ENCODE measurements at places on chromosomes 1 and 21.

GRCh38 chr1:2274929-2275475 is 46.9 kb downstream of the SKI start:
- DNase-seq: no peak

- DNase-seq: no peak
These were observed 206.1 kb downstream of the BACH1 start for GRCh38 chr21:29504751-29505321.

GRCh38 chr1:52111492-52111891 is 30.4 kb upstream of the ZFYVE9 start:
- DNase-seq: no peak

DNA sequence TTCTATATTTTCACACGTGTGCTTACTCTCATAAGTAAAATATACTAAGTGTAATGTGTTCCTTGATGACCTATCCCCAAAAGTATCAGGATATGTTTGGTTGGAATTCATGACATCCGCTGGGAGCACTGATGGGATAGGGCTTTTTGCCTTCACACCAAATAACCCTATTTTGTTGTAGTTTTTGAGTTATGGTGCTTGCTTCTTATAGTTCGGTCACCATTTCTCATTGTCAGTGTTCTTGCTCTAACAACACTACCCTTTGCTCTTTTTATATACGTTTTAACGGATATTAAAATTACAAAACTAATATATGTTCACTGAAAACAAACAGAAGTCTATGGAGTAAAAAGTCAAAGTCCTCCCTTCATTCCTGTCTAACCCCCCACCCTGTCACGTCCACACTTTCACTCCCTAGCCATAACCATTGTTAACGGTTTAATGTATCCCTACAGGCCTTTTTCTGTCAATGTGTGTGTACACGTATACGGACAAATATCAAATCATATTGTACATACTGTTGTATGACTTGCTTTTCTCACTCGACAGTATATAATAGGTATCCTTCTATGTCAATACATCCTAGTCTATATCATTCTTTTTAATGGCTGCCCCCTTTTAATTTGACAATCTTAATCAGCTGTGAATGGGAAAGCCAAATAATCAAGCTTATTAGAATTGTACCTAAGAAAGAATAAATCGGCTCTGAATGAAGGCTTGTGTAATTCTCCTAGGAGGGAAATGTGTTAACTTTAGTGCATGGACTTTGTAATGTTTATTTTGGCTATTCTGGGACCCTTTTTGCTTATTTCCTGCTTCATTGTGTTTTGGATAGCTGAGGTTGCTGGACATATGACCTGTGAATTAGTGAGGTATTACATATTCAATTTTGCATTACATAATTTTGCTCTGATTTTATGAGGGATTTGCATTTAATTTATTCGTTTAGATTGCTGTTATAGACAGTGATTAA is 3.5 kb upstream of the RNF220 start:
- no peak for DNase-seq

All from stimulated activated CD8-positive, alpha-beta memory T cell treated with anti-CD3 and anti-CD28 coated beads, Interleukin-7, amount 100 ng/mL, for 4 hours (primary cell).